ENCODE measurements at places on chromosomes 4 and X. TPM values are rescaled to one million over a fixed set of nuclear protein-coding genes. Genes with fewer than 3 reads are reported as not detected.

MAP7D2 gene
- 0.21 TPM for total RNA-seq

MAGEB1 gene
- total RNA-seq = not detected

NEUROG2 gene
- total RNA-seq = not detected

BMPR1B gene
- total RNA-seq = not detected

TMPRSS11F gene
- total RNA-seq = not detected

GPAT3 gene
- 4.1 TPM for total RNA-seq

SLITRK2 gene
- total RNA-seq = not detected

TRIM60 gene
- not detected for total RNA-seq

KLHL13 gene
- total RNA-seq = 0.27 TPM

PHEX gene
- total RNA-seq = 0.08 TPM

AIFM1 gene
- 40.3 TPM for total RNA-seq

SMR3A gene
- not detected for total RNA-seq

RXFP1 gene
- not detected for total RNA-seq

ZGRF1 gene
- total RNA-seq = 40.0 TPM

SAP30 gene
- total RNA-seq = 22.0 TPM

SYAP1 gene
- 15.7 TPM for total RNA-seq

LUZP4 gene
- not detected for total RNA-seq

RAB40AL gene
- total RNA-seq = 0.25 TPM

F8A1 gene
- total RNA-seq = 11.0 TPM

GYG2 gene
- not detected for total RNA-seq

ADGRL3 gene
- total RNA-seq = not detected

GPR50 gene
- not detected for total RNA-seq

RAB41 gene
- not detected for total RNA-seq

FRAS1 gene
- not detected for total RNA-seq

SNX12 gene
- total RNA-seq = 41.8 TPM

POLR2B gene
- 117 TPM for total RNA-seq

ARX gene
- total RNA-seq = not detected

TASL gene
- total RNA-seq = 5.9 TPM

GRIA2 gene
- total RNA-seq = not detected

MBNL3 gene
- 33.7 TPM for total RNA-seq

CT45A5 gene
- not detected for total RNA-seq

CSN1S1 gene
- not detected for total RNA-seq

MXRA5 gene
- not detected for total RNA-seq

MAGED4B gene
- total RNA-seq = 0.22 TPM

PRDM5 gene
- total RNA-seq = not detected

SHROOM2 gene
- not detected for total RNA-seq

ACSL4 gene
- total RNA-seq = 40.4 TPM

CXCL6 gene
- total RNA-seq = not detected

CYSLTR1 gene
- 23.8 TPM for total RNA-seq

FAM114A1 gene
- 0.45 TPM for total RNA-seq

CT47C1 gene
- not detected for total RNA-seq

ITIH6 gene
- total RNA-seq = not detected

TEX11 gene
- total RNA-seq = not detected

KLHL15 gene
- total RNA-seq = 8.6 TPM

SCD5 gene
- 2.0 TPM for total RNA-seq
